Kidney glomerular epithelial cell (primary cell): ENCODE measurements at places on chromosomes 1 and 21.

GRCh38 chr1:225987491-225988316 is 11.4 kb downstream of the SDE2 start:
- no peak for DNase-seq

DNA sequence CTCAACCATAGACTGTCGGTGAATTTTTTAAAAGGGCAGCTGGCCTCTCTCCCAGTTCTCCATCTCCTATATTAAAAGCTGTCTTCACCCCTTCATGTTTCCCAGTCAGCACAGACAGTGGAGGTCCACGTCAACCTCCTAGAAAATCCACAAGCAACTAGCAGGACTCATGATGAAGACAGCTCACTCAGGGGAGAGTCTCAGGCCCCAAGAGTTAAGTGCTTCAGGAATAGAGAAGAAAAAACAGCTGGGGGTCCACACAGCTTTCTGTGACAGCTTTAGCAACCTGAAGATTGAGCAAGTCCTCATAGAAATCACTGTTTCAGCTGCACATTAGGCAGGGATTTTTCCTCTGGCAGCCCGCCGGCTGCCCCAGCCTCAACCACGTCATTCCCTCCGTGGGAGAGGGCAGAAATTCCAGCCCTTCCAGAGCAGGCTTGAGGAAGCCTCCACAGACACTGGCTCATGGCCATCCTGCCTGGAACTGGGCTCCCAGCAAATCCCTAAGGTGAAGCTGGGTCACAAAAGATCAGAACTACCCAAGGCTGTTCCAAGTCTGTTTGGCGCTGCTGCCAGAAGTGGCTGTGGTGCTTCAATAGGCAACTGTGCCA is 15.2 kb downstream of the GPR161 start:
- DNase-seq = peak; percentile 7

- DNase-seq = no peak
Measured at GRCh38 chr1:20207546-20207945, 21.2 kb upstream of the PLA2G2C start.

DNA sequence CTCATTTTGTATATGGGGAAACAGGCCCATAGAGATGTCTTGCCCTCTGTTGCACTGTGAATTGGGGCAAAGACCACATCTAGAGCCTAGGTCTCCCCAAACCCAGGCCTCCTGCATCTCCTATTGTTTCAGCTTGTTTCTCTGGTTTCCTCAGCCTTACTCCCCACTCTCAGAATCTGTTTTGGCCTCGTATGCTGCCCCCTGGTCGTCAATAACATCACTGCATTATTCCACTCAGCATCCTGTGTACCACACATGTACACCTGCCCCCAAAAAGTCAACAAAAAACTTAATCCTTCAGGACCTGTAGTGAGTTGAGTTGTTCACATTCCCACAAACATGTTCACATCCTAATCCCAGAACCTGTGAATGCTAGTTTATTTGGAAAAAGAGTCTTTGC is 184.8 kb downstream of the BRINP2 start:
- DNase-seq = no peak

GRCh38 chr1:113760102-113761080 is 1.1 kb upstream of the PHTF1 start:
- DNase-seq = no peak

GRCh38 chr21:24367936-24368335 is 1239.3 kb downstream of the MRPL39 start:
- DNase-seq = peak; percentile 36
